ENCODE measurements at places on chromosomes 3 and 15.

GRCh38 chr3:169624533-169624972 lies 39.0 kb downstream of the MECOM start:
- DNase-seq, result no peak

DNA sequence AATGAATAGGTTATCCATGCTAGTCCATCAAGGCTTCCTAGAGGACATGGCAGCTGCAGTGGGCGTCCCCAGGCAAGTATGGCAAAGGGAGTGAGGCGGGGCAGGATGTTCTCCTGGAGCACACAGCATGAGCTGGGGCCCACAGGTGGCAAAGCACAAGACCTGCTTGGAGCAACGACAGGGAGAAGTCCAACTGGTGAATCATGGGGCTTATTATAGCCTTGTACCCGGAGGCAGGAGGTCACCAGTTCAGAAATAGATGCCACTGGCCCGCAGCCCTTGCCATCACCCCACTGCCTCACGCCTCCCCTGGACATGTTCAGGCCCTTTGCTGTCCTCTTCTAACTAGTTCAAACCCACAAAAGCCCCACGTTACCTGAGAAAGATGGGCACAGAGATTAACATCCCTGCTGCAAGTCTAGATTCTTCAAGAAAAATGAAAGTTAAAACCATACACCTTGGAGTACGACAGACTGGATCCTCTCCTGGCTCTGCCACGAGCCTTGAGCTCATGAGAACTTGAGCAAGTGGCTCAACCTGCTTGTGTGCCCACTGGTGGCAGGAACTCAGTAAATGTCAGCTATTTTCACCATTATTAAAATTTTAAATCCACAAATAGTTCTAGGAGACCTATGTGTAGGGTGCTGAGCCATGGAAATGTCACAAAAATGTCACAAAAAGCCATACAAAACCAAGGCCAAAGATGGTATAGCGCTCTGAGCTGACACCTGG lies 1.8 kb upstream of the SRGAP3 start:
- no peak for DNase-seq

- no peak for DNase-seq
Observed at GRCh38 chr3:170723241-170723640, 137.4 kb upstream of the SLC7A14 start.

GRCh38 chr3:52175416-52176179 lies 21.4 kb upstream of the POC1A start:
- DNase-seq, result no peak

DNA sequence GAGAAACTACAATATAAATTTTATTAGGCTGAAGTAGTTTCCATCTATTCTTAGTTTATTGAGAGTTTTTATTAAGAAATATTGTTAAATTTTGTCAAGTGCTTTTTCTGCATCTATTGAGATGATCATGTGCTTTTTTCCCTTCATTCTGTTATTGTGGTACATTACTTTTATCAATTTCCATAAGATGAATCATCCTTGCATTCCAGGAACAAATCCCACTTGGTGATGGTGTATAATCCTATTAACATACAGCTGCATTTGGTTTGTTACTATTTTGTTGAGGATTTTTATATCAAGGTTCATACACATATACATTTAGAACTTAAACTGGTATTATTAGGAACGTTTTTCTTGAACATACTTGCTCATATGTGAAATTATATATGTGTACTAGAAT lies 199.8 kb downstream of the TBC1D5 start:
- no peak for DNase-seq

GRCh38 chr3:83093222-83093572 lies 1331.8 kb upstream of the GBE1 start:
- no peak for DNase-seq

DNA sequence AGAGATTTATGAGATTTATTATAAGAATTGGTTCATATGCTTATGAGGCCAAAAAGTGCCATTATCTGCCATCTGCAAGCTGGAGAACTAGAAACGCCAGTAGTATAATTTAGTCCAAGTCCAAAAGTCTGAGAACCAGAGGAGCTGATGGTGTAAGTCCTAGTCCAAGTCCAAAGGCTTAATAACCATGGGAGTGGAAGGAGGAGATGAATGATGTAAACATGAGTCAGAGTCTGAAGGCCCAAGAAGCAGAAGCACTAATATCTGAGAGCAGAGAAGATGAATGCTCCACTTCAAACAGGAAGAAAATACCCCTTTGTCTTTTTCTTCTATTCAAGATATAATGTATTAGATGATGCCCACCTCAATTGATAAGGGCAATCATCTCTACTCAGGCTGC lies 185.7 kb downstream of the CGGBP1 start:
- DNase-seq, result no peak

DNA sequence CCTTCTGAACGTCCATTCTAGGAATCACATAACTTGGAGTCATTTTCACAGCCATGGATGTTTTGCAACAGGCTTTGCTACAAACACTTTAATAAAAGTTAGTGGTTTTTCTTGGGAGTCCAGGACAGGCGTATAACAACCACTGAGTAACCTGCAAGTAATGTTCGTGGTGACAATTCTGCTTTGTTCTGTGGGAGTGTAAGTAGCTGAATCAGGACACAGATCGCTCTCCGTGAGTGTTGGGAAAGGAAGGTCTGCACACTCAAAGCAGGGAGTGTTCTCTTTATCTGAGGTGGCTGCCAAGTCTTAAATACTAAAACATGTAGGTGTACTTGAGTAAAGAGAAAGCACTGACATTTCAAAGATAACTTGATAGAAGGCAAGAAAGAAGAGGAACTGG lies 7.9 kb upstream of the BNC1 start:
- DNase-seq, result no peak
